ENCODE measurements at places on chromosomes 5 and 9. TPM values are rescaled to one million over a fixed set of nuclear protein-coding genes. Genes with fewer than 3 reads are reported as not detected.

- DNase-seq, result no peak
- peak overlapping the region; percentile 73 for H3K27ac ChIP-seq
- H3K4me3 ChIP-seq, result no peak overlapping the region
- no peaks in the 10 kb centered on the region for H3K36me3 ChIP-seq
- peaks cover 31% of the 10 kb centered on the region for H3K4me1 ChIP-seq
- H3K27me3 ChIP-seq, result no peaks in the 10 kb centered on the region
These were observed 45.7 kb upstream of the PIK3R1 start for GRCh38 chr5:68169903-68170302.

- no peak overlapping the region for H3K4me3 ChIP-seq
- H3K27me3 ChIP-seq, result no peaks in the 10 kb centered on the region
These were observed 50.3 kb downstream of the RAD50 start for GRCh38 chr5:132607095-132607494.

GRCh38 chr9:121154782-121155181 lies 46.9 kb downstream of the RAB14 start:
- H3K27ac ChIP-seq, result no peak overlapping the region
- no peaks in the 10 kb centered on the region for H3K4me1 ChIP-seq
- peaks cover 3% of the 10 kb centered on the region for H3K36me3 ChIP-seq
- no peak for DNase-seq

IL4 gene
- total RNA-seq, result not detected

CD14 gene
- total RNA-seq, result 16.2 TPM

- H3K4me1 ChIP-seq, result peaks cover 44% of the 10 kb centered on the region
- peaks cover 24% of the 10 kb centered on the region for H3K36me3 ChIP-seq
- H3K27ac ChIP-seq, result peak overlapping the region; percentile 98
- DNase-seq, result peak; percentile 82
- peak overlapping the region; percentile 26 for H3K4me3 ChIP-seq
These were observed 3.7 kb downstream of the TLN1 start for GRCh38 chr9:35728041-35728971.

- no peak overlapping the region for H3K27ac ChIP-seq
- DNase-seq, result no peak
- H3K4me3 ChIP-seq, result no peak overlapping the region
- no peaks in the 10 kb centered on the region for H3K27me3 ChIP-seq
These were observed 51.9 kb upstream of the RNF38 start for GRCh38 chr9:36451949-36452348.

DNA sequence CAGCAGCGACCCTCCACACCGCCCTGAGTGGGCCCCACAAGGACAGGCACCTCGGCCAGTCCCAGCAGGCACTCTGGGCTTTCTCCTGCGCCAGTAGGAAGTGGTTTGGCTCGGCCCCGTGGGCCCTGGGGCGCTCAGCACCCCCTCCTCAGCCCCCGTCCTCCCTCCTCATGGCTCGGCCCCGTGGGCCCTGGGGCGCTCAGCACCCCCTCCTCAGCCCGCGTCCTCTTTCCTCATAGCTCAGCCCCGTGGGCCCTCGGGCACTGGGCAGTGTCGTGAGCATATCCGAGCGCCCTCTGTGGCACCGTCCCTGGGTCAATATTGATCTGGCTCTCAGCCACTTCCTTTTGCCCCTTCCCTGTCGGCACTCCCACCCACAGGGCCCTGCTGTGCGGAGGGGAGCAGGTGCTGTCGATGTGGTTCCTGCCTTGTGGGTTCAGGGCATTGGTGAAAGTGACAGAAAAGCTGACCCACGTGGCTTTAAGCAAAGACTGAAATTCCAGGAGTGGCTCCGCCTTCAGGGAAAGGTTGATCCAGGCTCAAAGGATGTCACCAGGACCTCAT lies 5.5 kb upstream of the SCGB3A1 start:
- H3K4me3 ChIP-seq, result no peak overlapping the region
- no peak overlapping the region for H3K27ac ChIP-seq
- H3K36me3 ChIP-seq, result no peaks in the 10 kb centered on the region
- H3K4me1 ChIP-seq, result no peaks in the 10 kb centered on the region
- peaks cover 3% of the 10 kb centered on the region for H3K27me3 ChIP-seq
- DNase-seq, result no peak

STPG3 gene
- total RNA-seq, result not detected

IQGAP2 gene
- 6.8 TPM for total RNA-seq

- DNase-seq, result no peak
- no peak overlapping the region for H3K4me3 ChIP-seq
- no peaks in the 10 kb centered on the region for H3K27me3 ChIP-seq
These were observed 28.1 kb downstream of the IL33 start for GRCh38 chr9:6243746-6244145.

ANKRD34B gene
- total RNA-seq, result not detected

DNA sequence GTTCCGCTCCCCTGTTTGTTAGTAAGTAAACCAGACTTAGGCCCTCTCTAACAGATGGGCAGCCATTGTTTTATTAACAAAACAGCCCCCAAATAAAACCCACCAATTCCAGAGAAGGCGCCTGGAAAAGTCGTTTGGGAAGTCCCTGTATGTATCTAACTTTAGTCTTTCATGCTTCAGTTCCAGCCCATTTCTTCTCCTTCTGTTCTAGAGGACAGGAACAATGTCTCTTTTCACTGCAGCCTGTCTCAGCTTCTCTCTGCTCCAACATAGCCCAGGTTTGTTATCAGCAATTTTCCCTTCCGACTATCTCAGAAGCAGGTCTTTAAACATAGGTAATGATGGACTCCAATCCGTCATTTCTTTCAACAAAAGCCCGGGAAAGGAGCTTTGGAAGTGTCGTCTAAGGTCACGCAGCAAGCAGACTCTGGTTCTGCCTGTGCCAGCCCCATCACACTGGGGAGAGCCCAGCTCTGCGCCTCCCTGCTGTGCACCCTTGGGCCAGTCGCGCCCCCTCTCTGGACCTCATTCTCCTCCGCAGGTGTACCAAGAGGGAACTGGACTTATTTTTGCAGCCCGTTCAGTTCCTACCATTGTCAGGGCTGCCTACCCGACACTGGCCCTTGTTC lies 9.6 kb upstream of the AKNA start:
- no peaks in the 10 kb centered on the region for H3K27me3 ChIP-seq
- peak overlapping the region; percentile 77 for H3K27ac ChIP-seq
- H3K4me3 ChIP-seq, result peak overlapping the region; percentile 85
- no peaks in the 10 kb centered on the region for H3K4me1 ChIP-seq

MORN5 gene
- not detected for total RNA-seq

PURA gene
- total RNA-seq, result 20.6 TPM

GRCh38 chr5:170112876-170113521 lies 7.3 kb downstream of the FOXI1 start:
- no peak overlapping the region for H3K27ac ChIP-seq
- H3K36me3 ChIP-seq, result no peaks in the 10 kb centered on the region
- no peak for DNase-seq
- H3K4me1 ChIP-seq, result no peaks in the 10 kb centered on the region

ZER1 gene
- 115 TPM for total RNA-seq

PTPN3 gene
- total RNA-seq, result 133 TPM

- H3K27ac ChIP-seq, result no peak overlapping the region
- no peaks in the 10 kb centered on the region for H3K36me3 ChIP-seq
- H3K4me3 ChIP-seq, result no peak overlapping the region
- no peaks in the 10 kb centered on the region for H3K27me3 ChIP-seq
- peaks cover 32% of the 10 kb centered on the region for H3K4me1 ChIP-seq
These were observed 440.8 kb upstream of the PIK3R1 start for GRCh38 chr5:67774786-67775185.

GABRA1 gene
- not detected for total RNA-seq

PTGER4 gene
- total RNA-seq, result 11.2 TPM

- H3K4me1 ChIP-seq, result no peaks in the 10 kb centered on the region
- no peak overlapping the region for H3K4me3 ChIP-seq
- no peak overlapping the region for H3K27ac ChIP-seq
These were observed 58.1 kb downstream of the PIP5K1B start for GRCh38 chr9:68763104-68763503.

GRCh38 chr5:18305288-18305924 lies 671.1 kb downstream of the TAF11L14 start:
- H3K27me3 ChIP-seq, result no peaks in the 10 kb centered on the region
- no peaks in the 10 kb centered on the region for H3K4me1 ChIP-seq
- H3K36me3 ChIP-seq, result no peaks in the 10 kb centered on the region
- H3K4me3 ChIP-seq, result no peak overlapping the region
- DNase-seq, result no peak

DNA sequence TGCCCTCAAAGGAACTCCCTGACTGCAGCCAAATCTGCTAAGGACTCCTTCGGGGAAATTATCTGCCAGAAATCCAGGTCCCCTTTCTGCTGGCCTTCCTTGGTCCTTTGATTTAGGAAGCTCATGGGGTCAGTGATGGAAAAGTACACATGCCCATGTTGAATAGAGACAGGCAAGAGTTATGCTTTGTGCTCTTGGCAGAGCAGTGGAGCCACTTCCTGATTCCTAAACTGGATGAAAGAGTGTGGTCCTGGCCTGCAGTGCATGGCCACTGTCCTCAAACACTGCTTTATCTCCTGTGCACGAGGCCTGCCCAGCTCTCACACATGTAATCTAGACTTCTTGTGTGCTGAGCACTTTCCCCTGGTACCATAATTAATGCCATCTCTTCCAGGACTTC lies 2.0 kb upstream of the EBF1 start:
- peak; percentile 19 for DNase-seq
- no peaks in the 10 kb centered on the region for H3K4me1 ChIP-seq
- peak overlapping the region; percentile 81 for H3K4me3 ChIP-seq
- H3K36me3 ChIP-seq, result no peaks in the 10 kb centered on the region
- H3K27ac ChIP-seq, result peak overlapping the region; percentile 79
- H3K27me3 ChIP-seq, result peaks cover 80% of the 10 kb centered on the region

DNA sequence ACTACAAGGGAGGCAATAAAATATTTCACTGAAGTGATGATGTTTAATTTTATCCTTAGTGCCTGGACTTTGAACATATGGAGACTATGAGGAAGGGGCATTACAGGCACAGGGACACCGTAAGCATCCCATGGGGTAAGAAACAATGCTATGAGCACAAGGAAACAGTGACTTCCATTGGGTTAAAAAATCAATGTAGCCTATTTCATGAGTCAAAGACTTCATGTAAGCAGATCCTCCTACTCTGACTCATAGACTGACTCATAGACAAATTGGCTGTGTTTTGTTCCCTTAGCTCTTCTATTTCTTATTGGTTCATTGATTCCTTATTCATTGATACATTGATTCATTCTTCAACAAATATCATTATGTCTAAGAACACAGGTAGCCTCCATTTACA lies 351.0 kb downstream of the PRELID2 start:
- H3K36me3 ChIP-seq, result no peaks in the 10 kb centered on the region
- no peak overlapping the region for H3K27ac ChIP-seq
- H3K4me3 ChIP-seq, result no peak overlapping the region
- H3K4me1 ChIP-seq, result no peaks in the 10 kb centered on the region
- no peak for DNase-seq

GRCh38 chr9:81974764-81975163 lies 13.8 kb upstream of the SPATA31D1 start:
- H3K36me3 ChIP-seq, result no peaks in the 10 kb centered on the region
- no peak overlapping the region for H3K27ac ChIP-seq
- H3K4me1 ChIP-seq, result no peaks in the 10 kb centered on the region
- H3K27me3 ChIP-seq, result no peaks in the 10 kb centered on the region
- no peak overlapping the region for H3K4me3 ChIP-seq
- no peak for DNase-seq

DNA sequence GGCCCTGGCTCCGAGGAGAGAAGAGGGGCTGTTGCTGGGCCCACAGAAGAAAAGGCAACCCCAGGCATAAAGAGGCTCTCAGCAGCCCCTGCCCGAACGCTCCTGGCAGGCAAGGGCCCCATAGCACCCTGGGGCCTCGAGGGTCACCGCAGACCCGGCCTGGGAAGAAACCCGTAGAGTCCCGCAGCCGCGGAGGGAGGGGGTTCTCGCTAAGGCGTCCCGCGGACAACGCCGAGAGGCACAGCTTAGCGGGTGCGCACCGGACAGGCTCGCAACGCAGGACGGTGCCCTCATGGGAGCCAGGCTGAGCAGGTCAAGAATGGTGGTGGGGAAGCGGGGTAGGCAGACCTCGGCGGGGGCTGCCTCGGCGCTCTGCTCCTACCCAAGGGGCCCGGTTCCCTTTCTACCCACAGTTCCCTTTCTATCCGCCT lies 6.7 kb downstream of the PITX1 start:
- H3K36me3 ChIP-seq, result no peaks in the 10 kb centered on the region
- no peak for DNase-seq
- H3K4me1 ChIP-seq, result peaks cover 10% of the 10 kb centered on the region
- no peak overlapping the region for H3K4me3 ChIP-seq
- no peak overlapping the region for H3K27ac ChIP-seq

DNA sequence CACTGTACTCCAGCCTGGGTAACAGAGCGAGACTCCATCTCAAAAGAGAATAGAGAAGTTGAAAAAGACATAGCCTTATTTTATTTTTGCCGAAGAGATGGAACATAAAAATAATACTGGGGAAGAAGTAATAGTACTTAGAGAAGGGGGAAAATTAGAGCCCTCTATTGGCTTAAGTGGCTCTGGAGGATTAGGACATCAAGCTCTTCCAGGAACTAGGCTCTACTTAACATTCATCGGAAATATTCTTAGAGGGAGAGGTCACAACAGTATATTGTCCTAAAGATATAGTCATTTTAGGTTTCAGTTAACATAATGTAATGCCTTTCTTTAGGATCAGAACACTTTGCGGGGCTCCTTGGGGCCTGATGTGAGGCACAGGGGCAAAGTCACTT lies 86.0 kb upstream of the PLPP1 start:
- no peak for DNase-seq
- no peaks in the 10 kb centered on the region for H3K27me3 ChIP-seq
- no peaks in the 10 kb centered on the region for H3K36me3 ChIP-seq
- no peak overlapping the region for H3K4me3 ChIP-seq
- H3K27ac ChIP-seq, result no peak overlapping the region

NR4A3 gene
- 2.7 TPM for total RNA-seq

DNA sequence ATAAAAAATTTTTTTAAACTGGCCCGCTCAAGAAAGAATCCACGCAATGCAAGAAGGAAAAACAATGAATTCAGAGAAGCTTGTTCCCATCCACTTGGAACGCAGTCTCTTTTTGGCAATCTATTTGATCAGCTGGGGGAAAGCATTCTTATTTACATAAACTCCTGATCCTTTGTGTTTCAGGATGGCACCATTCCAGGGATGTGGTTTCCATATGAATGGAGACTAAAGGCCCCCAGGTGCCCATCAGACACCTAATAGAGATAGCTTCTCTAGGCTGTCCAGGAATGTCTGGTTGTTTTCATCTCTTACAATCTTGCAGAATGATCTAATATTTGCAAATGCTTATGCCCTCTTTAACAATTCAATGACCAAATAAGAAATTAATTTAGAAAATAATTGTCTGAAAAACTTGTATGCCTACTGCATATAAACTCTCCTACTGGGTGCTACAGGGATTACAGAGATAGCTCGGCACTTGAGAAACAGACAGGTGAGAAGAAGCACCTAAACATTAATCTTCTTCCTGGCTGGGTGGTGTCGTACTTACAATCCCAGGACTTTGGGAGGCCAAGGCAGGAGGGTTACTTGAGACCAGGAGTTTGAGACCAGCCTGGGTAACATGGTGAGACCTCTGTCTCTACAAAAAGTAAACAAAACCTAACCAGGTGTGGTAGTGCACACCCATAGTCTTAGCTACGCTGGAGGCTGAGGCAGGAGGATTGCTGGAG lies 3.0 kb upstream of the RASGRF2 start:
- peaks cover 27% of the 10 kb centered on the region for H3K27me3 ChIP-seq
- H3K27ac ChIP-seq, result no peak overlapping the region
- H3K4me1 ChIP-seq, result no peaks in the 10 kb centered on the region
- no peak overlapping the region for H3K4me3 ChIP-seq
- no peaks in the 10 kb centered on the region for H3K36me3 ChIP-seq
- DNase-seq, result no peak

GRCh38 chr5:140973550-140973949 lies 7.3 kb downstream of the PCDHAC2 start:
- H3K4me3 ChIP-seq, result no peak overlapping the region
- H3K27ac ChIP-seq, result no peak overlapping the region
- H3K4me1 ChIP-seq, result no peaks in the 10 kb centered on the region
- no peaks in the 10 kb centered on the region for H3K27me3 ChIP-seq
- H3K36me3 ChIP-seq, result no peaks in the 10 kb centered on the region

SLC22A4 gene
- 5.7 TPM for total RNA-seq
